GM12891 (cell line): ENCODE measurements at places on chromosomes 2 and 18.
A peak's percentile ranks its signal among the peaks of the same experiment; 100 is the strongest.

DNA sequence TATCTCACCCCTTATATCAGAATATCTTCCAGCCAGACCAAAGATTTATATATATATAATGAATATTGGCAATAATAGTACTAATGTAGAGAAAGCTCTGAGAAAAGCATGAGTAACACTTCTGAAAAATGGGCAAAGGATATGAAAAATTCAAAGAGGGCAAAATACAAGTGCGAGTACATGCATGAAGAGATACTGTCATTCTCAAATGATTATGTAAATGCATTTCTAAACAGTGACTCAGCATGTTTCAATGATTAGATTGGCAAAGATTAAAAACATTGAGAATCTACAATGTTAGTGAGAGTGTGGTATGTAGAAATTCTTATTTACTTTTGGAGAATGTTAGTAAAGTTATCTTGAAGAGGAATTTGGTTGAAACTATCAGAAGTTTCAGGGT lies 118.3 kb upstream of the NEDD4L start:
- no peak for DNase-seq

- no peak for DNase-seq
Measured at GRCh38 chr2:8796315-8796848, 41.0 kb downstream of the KIDINS220 start.

GRCh38 chr2:176080540-176081375 lies 3.0 kb downstream of the EVX2 start:
- no peak for DNase-seq

DNA sequence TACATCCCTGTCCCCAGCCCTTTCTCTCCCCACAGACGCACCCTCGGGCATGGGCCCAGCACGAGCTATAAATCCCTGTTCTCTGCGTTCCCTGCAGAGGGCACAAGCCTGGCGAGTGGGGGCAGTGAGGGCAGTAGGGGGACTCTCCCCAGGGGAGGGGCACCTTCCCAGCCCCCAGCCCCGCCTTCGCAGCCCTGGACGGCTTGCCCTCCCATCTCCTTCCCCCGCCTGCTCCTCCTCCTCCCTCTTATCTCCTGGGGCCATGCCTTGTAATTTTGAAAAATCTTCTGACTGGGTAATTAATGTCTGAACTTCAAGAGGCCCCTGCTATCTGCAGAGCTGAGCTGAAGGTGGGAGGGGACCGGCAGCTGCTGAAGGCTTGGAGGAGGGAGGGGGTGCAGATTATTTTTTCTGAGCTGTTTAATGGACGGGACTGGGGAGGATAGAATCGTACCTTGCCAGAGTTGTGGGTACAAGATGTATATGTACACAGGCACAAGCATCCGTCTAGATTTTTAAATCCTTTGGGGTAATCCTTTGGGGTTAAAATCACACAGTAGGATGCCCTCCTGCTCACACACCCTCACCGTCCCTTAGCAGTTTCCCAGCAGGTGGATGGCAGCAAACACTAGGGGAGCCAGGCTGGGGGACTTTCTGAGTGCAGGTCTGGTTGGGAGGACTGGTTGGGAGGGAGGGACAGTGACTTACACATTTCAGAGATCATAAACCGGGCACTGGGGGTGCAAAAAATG lies 121.9 kb downstream of the SMAD7 start:
- DNase-seq, result no peak

GRCh38 chr2:45720210-45720609 lies 68.7 kb downstream of the PRKCE start:
- no peak for DNase-seq

- no peak for DNase-seq
Measured at GRCh38 chr2:120729406-120730399, 6.0 kb upstream of the GLI2 start.

GRCh38 chr2:197134206-197134605 lies 176.4 kb downstream of the ANKRD44 start:
- DNase-seq, result no peak

GRCh38 chr18:3297025-3297984 lies 35.4 kb downstream of the MYL12B start:
- DNase-seq, result peak; percentile 49

- no peak for DNase-seq
Measured at GRCh38 chr2:105757433-105757832, 12.7 kb downstream of the NCK2 start.

- DNase-seq, result no peak
Measured at GRCh38 chr2:143142598-143142997, 13.4 kb downstream of the ARHGAP15 start.

- no peak for DNase-seq
Measured at GRCh38 chr2:217804791-217805667, 197.8 kb downstream of the TNS1 start.

DNA sequence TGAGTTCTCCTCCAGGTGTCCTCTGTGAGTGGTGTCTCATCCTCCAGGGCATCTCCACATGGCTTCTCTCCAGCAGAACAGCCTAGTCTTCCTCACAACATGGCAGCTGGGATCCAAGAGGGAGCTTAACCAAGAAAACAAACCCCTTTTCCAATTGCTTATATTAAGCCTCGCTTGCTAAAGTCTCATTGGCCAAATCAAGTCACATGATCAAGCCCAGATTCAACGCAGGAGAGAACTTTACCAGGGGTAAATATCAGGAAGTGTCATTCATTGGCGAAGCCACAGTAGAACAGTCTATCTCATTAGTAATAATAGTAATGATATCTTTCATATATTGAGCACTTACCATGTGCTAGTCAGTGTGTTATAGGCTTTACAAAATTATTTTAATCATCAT lies 53.1 kb downstream of the CDC42EP3 start:
- no peak for DNase-seq

GRCh38 chr2:84519332-84519957 lies 3.1 kb downstream of the DNAH6 start:
- DNase-seq, result no peak

DNA sequence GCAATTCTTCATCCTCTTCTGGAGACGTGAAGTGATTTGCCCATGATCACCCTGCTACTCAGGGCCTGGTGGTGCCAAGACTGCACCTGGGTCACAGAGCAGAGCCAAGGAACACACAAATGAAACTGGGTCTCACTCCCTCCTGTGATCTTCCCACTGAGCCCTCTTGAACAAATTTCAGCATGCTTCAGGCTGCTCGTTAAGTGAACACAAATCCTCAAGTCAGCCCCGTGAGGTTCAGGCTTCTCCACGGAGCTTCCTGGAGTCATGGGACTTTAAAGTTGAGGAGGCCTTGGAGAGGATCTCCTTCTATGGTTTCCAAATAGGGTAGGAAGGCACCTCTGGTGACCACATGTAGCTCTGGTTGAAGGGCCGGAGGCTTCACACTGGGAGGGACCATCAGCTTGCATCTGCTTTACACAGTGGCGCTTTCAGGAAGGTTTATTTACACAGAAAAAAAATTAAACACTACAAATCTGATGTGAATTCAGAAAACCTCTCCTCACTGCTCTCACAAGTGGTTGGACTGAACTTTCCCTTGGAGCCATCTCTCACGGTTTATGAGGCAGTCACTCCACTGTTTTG lies 255.4 kb downstream of the LOXHD1 start:
- DNase-seq, result no peak

- no peak for DNase-seq
Measured at GRCh38 chr2:26685989-26686839, 6.3 kb upstream of the KCNK3 start.

GRCh38 chr2:55459279-55459678 lies 39.6 kb upstream of the CCDC88A start:
- no peak for DNase-seq

DNA sequence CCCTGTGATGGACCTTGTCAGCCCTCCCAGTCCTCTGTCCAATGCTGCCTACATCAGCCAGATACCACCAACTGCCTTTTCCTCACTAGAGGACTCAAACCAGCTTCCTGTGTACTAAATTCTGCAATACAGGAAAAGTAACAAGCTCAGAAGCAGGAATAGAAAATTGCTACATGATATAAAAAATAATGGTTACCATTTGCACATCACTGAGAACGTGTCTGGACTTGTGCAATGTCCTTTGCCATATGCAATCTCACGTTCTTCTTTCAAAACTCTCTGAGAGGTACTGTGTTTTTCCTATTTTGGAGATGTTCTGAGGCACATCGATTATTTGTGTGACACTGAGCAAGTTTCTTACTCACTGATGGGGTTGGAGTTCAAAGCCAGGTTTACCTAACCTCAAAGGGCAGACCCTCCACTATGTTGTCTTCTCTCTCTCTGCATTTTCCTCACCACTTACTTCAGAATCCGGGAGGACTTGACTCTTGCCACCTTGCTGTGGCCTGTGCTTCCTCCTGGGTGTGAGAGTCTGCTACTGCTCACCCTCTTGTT lies 12.1 kb downstream of the UPP2 start:
- no peak for DNase-seq

DNA sequence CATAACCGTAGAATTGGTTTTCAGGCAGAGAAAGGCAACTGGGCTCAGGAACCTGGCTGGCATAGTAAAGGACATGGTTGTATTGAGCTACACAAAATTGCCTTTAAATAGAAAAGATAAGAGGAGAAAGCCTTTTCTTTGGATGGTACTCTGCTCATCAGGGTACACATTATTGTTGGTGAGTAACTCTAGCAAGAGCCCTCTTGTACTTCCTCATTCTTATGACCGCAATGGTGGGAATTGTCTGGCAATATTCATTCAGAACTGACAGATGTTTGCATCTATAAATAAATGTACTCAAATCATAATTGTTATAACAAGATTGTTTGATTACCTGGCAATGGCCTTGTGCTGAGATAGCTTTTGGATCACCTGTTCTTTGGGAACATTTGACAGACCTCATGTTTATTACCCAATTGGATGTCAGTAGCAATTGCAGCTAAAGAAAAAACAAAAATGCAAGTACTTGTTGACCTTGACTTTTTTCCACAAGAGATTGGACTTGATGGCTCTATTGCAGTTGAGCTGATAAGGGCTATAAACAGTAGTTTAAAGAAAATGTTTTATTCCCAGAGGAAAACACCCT lies 43.9 kb downstream of the MEIS1 start:
- DNase-seq, result no peak

- DNase-seq, result no peak
Measured at GRCh38 chr2:228841877-228842276, 429.2 kb downstream of the PID1 start.

DNA sequence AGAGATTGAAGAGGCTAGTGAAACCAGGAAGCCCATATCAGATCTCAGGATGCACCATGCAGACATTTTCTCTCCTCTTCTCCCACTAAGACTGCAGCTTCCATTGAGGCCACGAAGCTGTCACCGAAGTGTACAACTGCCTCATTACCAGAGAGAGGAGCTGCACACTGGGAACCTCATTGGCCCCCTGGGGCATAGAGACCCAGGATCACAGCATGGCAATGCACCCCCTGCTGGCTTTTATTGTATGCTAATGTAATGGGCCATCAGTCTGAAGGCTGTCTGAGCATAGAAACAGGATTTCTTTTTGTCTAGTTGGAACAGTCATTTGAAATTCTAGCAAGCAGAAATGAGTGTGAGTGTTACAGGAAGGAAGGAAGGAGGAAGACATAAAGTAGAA lies 861.6 kb upstream of the CELF4 start:
- no peak for DNase-seq

- DNase-seq, result no peak
Measured at GRCh38 chr2:159542101-159542500, 74.2 kb downstream of the BAZ2B start.
